ENCODE measurements at places on chromosomes 12 and 14.
A peak's percentile ranks its signal among the peaks of the same experiment; 100 is the strongest.

DNA sequence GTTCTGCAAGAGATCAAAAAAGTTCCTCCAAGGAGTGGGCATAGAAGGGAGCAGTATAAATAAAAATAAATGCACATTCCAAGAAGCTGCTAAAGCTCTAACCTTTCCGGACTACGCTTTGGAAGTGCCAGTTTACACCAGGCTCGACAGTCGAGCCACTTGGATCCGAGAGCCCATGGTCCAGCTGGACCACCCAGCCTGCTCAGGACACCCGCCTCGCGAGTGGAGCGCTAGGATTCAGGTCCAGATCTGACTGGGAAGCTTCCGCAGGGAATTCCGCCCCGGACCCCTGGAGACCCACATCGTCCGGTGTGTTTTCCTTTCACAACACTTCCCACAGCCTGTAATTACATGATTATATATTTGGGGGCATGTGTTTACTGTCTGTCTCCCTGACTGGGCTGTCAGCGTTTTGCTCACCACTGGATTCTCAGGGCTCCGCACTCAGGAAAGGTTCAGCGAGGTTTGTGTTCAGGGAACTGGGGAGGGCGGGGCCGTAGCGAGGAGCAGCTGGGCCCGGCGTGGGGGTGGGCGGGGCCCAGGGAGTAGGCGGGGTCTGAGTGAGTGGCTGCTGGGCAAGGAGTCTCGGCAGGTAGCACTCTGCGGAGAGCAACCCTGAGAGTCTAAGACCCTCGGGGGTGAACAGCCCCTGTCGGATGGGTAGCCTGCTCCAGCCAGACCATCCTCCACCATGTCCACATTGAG is 52.3 kb upstream of the TMEM263 start:
- peak; percentile 79 for DNase-seq

- DNase-seq = no peak
Measured at GRCh38 chr14:89563471-89563870, 146.4 kb upstream of the FOXN3 start.

GRCh38 chr12:123050913-123051312 is 70.4 kb downstream of the ARL6IP4 start:
- no peak for DNase-seq

DNA sequence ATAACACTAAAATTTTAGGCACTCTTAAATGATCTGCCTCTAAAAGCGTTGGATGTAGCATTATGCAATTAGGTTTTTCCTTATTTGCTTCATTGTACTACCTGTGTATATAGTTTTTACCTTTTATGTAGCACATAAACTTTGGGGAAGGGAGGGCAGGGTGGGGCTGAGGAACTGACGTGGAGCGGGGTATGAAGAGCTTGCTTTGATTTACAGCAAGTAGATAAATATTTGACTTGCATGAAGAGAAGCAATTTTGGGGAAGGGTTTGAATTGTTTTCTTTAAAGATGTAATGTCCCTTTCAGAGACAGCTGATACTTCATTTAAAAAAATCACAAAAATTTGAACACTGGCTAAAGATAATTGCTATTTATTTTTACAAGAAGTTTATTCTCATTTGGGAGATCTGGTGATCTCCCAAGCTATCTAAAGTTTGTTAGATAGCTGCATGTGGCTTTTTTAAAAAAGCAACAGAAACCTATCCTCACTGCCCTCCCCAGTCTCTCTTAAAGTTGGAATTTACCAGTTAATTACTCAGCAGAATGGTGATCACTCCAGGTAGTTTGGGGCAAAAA is 4.1 kb downstream of the CDKN1B start:
- DNase-seq = no peak

- DNase-seq = no peak
Measured at GRCh38 chr12:58288190-58288589, 346.8 kb downstream of the ATP23 start.

GRCh38 chr14:59831121-59831730 is 39.4 kb downstream of the RTN1 start:
- DNase-seq = no peak

DNA sequence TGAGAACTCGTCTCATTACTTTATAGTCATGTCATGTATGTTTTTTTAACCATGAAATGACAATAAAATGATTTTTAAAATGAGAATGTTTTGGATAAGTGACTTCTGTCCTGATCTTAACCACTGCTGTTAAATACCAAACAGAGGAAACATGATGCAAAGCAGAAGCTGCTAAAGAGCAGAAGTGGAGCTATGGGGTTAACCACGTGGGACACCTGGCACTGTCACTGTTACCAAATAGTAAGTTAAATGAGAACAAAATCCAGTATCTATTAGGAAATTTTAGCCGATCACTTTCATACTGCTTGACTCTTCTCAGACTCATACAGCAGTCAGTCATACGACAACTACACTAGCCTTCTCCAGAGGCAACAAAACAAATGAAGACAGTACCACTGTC is 82.4 kb downstream of the SCAF11 start:
- no peak for DNase-seq

DNA sequence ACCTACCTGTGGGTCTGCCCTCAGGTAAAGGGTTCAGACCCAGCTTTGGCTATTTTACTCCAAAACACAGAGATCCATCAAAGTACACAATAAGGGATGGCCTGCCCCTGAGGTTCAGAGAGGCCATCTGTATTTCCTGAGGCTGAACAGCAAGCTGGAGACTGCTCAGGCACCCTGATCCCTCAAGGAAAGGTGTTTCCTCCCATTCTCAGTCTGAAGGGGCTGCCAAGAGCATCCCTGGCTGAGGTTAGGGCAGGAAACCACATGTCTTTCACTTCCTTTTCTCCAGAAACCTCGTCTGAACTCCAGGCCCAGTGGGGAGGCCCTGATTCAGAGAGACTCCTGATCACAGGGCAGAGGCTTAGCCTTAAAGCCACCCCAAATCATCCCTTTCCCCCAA is 1.5 kb downstream of the RILPL1 start:
- DNase-seq = no peak

GRCh38 chr12:106213662-106214061 is 34.2 kb downstream of the CKAP4 start:
- DNase-seq = no peak

GRCh38 chr14:20623798-20624197 is 17.7 kb downstream of the OR6S1 start:
- no peak for DNase-seq

DNA sequence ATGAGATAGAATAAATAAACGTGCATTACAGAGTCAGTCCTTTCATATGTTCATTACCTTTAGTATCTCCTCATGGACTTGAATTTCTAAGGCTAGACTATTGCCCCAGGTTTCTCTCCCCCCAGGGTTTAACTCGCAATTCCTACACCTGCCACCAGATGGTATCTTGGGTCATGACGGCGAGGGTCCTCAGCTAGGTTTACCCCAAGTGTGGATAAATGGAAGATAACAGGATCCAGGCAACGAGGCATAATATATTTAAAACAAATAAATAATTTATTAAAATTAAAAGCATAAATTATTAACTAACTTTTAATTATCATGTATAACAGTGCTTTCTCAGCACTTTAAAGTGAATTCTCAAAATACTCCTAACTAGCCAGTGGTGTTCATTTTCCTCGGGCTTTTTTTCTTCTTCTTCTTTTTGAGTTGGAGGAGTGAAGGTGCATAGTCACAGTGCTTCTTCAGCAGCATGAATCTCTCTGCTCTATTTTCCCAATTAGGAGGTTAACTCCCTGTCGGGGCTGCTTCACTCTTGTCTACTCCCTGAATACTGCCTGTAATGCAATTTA is 243.5 kb upstream of the CAND1 start:
- DNase-seq = peak; percentile 55

GRCh38 chr14:50340045-50340444 is 27.9 kb downstream of the DMAC2L start:
- DNase-seq = no peak

GRCh38 chr14:68246074-68246785 is 426.7 kb downstream of the RAD51B start:
- no peak for DNase-seq

DNA sequence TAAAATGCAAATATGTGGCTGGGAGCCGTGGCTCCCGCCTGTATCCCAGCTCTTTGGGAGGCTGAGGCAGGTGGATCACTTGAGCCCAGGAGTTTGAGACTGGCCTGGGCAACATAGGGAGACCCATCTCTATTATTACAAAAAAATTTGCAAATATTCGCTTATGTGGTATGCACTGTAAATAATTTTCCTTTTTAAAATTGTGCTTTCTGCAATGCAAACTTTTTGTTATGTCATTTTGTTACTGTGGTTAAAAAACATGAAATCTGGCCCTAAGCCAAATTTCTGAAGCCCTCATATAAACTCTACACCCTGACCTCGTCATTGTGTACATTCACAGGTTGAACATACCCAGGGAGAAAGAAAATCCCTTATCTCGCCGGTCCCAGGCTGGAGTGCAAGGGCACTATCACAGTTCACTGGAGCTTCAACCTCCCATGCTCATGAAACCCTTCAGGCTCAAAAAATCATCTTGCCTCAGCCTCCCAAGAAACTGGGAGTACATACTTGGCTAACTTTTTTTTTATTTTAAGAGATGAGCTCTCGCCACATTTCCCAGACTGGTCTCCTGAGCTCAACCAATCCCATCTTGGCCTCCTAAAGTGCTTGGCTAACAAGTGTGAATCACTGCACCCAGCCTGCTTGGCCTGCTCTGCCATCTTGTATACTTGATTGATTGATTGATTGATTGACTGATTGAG is 24.7 kb downstream of the TRAPPC6B start:
- no peak for DNase-seq

- peak; percentile 52 for DNase-seq
Measured at GRCh38 chr12:48818831-48819590, 715 bp downstream of the CACNB3 start.

GRCh38 chr12:39930101-39930500 is 175.8 kb downstream of the SLC2A13 start:
- no peak for DNase-seq

DNA sequence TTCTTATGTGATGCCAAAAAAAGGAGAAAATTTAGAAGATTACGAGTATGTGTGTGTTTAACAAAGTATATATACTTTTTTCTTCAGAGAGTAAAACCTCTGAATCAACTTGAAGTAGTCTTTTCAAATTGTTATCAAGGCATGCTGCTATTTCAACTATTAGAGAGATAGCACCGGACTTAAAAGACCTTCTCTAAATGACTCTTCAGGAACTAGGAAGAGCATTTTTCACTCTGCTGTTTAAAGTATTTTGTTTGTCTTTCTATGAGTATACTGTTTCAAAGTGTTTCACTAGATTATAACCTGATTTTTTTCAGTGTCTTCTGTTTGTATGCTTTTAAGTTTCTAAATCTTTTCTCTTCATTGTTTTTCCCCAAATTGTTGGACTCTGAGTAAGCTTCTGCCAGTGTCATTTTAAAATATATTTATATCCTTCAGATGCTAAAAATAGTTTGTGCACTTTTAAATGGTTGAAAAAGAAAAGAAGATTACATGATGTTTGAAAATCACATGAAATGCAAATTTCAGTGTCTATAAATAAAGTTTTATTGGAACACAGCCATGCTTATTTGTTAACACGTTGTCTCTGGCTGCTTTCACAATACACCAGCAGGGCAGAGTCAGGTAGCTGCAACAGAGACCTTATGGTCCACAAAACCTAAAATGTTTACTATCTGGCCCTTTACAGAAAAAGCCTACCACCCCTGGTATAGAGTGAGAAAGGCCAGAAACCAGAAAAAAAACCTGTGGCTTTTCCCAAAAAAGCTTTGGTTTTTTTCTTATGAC is 21.3 kb downstream of the CRADD start:
- no peak for DNase-seq

DNA sequence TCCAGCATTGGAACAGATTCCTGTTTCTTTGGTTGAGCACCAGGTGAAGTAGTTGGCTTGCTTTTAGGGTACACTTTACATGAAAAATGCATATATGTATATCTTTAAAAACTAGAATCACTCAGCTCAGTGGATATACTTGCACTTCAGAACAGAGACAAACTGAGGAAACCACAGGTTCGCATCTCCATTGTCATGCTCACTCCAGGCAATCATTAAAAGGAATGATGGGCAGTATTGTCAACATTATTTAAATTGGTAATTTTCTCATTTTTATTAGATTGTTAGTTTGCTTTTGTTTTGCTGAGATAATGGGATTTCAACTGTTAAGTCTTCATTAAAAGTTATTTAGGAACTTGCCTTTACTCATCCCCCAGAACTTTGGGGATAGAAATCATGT is 71.0 kb upstream of the NELL2 start:
- DNase-seq = no peak

GRCh38 chr12:84572196-84572595 is 340.4 kb downstream of the SLC6A15 start:
- no peak for DNase-seq

DNA sequence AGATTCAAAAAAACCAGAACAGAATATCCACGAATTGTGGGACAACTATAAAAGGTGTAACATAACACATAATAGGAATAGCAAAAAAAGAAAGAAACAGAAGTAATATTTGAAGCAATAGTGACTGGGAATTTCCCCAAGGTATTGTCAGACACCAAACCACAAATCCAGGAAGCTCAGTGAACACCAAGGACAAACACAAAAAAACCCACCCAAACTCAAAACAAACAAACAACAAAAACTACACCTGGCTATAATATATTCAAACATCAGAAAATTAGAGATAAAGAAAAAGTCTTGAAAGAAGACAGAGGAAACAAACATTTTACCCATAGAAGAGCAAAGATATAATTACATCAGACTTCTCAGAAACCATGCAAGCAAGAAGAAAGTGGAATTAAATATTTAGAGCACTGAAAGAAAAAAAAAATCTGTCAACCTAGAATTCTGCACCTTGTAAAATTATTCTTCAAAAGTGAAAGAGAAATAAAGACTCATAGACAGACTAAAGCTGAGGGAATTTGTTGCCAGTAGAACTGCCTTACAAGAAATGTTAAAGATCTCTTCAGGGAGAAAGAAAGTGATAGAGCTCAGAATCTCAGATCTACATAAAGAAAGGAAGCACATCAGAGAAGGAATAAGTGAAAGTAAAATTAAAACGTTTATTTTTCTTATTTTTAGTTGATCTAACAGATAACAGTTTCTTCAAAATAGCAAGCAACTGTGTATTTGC is 12.1 kb upstream of the HMGA2 start:
- DNase-seq = no peak

GRCh38 chr14:75338398-75338797 is 59.8 kb downstream of the FOS start:
- no peak for DNase-seq

DNA sequence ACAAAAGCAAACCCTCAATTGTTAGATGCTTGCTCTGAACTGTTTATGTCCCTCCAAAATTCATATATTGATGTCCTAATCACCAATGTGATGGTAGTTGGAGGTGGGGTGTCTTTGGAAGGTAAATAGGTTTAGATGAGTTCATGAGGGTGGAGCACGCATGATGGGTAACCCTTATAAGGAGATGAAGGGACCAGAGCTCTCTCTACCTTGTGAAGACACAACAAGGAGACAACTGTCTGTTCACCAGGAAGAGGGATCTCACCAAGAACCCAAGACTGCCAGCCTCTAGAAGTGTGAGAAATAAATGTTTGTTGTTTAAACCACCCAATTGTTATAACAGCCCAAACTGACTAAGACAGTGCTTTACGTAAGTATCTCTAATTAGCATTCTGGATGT is 27.0 kb downstream of the DHRS2 start:
- DNase-seq = no peak

GRCh38 chr12:69342421-69342820 is 5.8 kb upstream of the LYZ start:
- DNase-seq = no peak
